CD4-positive, alpha-beta T cell treated with Interleukin-15 for 4 hours (primary cell): ENCODE measurements at places on chromosomes 1 and 21.

- DNase-seq: no peak
Measured at GRCh38 chr1:54339126-54339525, 67.1 kb downstream of the SSBP3 start.

DNA sequence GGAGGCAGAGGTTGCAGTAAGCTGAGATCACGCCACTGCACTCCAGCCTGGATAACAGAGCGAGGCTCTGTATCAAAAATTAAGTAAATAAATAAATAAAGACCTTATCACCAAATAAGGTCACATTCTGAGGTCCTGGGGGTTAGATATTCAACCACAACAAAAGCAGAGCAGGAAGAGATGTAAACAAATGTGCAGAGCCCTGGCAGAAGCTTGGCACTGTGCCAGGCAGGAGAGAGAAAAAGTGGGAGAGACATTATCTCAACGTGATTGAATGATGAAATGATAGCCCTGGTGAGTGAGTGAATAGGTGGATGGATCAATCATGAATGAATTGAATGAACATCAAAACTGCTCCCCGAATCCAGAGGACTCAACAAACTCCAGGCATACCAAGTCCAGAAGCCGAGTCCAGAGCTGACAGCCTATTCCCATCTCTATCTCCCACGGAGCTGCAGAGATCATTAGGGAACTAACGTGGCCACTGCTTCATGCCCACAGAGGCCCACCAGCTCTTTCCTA lies 150.7 kb downstream of the TOMM20 start:
- no peak for DNase-seq

DNA sequence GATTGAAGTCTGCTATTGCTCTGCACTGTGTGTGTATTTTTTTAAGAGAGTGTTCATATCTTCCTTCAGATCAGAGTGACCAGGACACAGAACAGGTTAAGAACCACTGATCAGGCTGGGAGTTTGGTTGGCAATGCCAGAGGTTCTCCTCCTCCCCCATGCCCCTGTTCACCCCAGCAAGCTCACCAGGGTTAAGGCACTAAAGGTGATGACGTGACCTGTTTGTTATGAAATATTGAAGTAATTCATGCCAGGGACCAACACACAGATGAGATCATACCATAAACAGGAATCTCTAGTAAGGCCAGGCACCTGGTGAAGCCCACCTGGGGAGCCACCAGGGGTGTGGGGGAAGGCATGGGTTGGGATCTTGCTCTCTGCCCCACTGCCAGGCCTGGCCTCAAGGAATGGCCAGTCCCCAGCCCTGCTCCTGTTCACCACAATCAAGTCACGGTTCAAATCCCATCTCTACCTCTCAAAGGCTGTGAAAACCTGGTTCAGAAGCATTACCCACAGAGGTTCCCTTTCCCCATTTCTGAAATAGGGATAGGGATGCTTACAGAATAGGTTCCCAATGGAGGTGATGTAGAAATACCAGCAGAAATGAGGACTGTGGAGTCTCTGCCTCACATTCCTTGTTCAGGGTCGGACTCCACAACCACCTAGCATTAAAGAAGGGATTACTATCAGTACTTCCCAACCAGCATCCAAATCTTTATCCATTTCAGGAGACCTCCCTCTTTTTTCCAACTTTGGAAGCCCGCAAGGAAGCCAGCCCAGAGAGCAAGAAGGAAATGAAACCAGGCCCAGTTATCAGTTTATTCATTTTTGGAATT lies 2.4 kb downstream of the ID3 start:
- DNase-seq: no peak

GRCh38 chr1:33738976-33739375 lies 124.9 kb upstream of the HMGB4 start:
- DNase-seq: no peak

- peak; percentile 69 for DNase-seq
Measured at GRCh38 chr1:28208818-28209441, 23.9 kb downstream of the DNAJC8 start.

GRCh38 chr1:118122234-118123004 lies 62.6 kb downstream of the SPAG17 start:
- DNase-seq: no peak

DNA sequence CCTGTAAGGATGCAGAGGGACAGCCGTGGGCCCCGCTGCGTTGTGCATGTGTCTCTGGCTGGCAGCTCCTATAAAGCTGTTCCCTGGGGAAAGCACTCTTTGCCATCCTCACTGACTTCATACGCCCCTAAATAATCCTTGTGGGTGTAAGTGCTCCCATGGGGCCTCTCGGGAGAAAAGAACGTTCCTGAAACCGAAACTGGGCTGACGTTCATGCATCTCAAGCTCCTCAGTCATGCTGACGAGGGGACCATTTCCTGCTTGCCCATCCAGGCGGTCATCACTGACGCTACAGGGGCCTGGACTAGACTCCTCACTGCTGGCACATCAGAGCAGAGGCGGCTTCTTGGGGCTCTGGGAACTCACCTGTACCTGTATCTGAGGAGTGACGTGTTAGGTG lies 73.1 kb upstream of the USP24 start:
- DNase-seq: no peak

- no peak for DNase-seq
Measured at GRCh38 chr1:81812712-81813111, 12.0 kb downstream of the ADGRL2 start.

DNA sequence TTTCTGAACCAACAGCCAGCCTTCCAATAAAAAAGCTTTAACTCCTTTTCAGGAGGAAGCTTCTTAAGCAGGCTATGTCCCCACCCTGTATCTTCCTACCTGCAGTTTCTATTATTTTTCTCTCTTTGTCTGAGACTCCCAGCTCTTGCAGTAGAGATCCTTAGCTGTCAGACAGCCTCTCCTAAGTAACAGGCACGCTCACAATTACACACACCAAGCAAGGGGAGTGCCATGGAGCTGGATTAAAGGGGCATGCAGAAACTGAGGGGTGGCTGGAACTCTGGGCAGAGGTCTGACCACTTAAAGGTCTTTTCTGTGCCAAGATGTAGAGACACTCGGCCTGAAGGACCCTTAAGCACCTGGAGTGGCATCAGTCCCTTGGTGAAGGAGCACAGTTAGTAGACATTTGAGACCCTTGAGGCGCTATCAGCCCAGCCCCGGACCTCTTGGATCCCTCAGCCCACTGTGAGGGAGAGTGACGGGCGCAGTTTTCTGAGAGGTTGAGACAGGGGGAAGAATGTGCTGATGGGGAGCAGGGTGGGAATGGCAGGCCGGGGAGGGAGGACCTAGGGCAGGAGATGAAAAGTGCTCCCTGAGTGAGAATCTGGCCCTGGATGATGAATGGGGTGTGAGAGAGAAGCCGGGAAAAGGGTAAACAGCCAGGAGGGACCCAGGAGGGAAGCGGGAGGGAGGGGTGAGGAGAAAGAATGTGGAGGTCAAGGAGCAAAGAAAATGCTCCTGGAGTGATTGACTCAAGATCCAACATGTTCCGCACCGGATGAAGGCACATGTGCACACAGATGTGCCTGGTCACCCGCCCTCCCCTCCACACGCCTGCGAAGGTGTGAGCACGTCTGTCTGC lies 13.3 kb downstream of the PLXNA2 start:
- DNase-seq: no peak

GRCh38 chr21:46187261-46187660 lies 3.0 kb upstream of the SPATC1L start:
- DNase-seq: no peak

DNA sequence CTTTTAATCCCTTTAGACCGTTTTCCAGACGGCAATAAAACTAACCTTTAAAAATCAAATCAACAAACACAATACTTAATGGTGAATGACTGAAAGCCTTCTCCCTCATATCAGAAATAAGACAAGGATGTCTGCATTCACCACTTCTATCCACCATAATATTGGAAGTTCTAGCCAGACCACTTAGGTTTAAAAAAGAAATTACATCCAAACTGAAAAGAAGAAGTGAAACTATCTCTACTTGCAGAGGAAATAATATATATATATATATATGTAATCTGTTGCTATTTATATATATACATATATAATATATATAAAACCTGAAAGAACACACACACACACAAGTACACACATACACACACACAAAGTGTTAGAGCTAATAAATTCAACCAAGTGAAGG lies 100.4 kb downstream of the BRINP3 start:
- no peak for DNase-seq

- no peak for DNase-seq
Measured at GRCh38 chr1:62836856-62837540, 53.1 kb downstream of the ATG4C start.

DNA sequence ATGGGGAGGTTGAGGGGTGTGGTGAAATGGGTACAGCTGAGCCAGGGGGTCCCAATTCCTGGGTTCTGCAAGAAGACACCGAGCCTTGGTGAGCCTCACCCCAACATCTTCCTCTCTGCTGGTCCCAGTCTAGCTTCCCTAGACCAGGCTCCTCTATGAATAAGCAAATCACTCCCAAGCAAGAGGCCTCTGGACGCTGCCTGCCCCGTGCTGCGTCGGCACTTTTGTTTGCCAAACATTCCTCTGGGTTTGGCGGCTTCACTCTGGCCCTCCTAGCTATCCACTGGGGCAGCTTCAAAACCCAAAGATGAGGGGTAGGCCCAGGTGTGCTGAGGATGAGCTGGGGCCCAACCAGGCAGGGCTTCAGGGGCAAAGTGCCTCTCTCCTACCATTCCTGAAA lies 137.1 kb upstream of the CD34 start:
- no peak for DNase-seq

DNA sequence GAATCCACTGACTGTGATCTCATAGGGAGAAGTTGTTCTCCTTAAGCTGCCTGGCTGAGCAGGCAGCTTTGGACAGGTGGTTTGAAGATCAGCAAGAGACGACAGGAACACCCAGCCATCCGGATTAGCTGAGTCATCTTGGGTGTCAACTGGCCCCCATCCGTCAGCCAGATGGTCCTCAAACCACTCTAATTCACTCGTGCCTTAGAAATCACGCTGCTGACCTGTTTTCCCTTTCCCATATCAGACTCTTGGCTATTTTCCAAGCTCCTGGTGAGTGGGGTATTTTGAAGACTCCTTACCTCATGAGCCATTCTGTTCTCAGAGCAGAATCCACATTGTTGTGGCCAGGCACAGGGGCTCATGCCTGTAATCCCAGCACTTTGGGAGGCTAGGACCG lies 149.1 kb upstream of the L1TD1 start:
- DNase-seq: no peak

GRCh38 chr21:43827015-43827611 lies 37.7 kb downstream of the RRP1 start:
- no peak for DNase-seq

- no peak for DNase-seq
Measured at GRCh38 chr1:152411134-152411533, 2.9 kb downstream of the CRNN start.

DNA sequence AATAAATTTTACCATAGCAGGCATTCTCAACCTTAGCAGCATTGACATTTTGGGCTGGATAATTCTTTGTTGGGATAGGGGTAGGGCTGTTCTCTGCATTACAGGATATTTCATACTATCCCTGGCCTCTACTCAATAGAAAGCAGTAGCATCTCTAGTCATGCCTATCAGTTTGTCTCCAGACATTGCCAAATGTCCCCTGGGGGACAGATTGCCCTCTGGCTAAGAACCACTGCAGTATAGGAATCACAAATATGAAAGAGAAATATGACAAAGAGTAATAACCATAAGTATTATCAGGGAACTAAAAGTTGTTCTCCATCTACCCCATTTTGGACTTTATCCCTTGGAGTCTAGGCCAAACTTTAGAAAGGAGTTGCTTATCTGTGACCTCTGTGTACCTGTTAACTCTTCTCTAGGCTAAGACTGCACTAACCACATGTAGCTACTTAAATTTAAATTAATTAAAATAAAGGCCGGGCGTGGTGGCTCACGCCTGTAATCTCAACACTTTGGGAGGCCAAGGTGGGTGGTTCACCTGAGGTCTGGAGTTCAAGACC lies 76.1 kb downstream of the AGO3 start:
- DNase-seq: no peak

GRCh38 chr1:1915911-1916840 lies 1.1 kb downstream of the CALML6 start:
- DNase-seq: no peak

DNA sequence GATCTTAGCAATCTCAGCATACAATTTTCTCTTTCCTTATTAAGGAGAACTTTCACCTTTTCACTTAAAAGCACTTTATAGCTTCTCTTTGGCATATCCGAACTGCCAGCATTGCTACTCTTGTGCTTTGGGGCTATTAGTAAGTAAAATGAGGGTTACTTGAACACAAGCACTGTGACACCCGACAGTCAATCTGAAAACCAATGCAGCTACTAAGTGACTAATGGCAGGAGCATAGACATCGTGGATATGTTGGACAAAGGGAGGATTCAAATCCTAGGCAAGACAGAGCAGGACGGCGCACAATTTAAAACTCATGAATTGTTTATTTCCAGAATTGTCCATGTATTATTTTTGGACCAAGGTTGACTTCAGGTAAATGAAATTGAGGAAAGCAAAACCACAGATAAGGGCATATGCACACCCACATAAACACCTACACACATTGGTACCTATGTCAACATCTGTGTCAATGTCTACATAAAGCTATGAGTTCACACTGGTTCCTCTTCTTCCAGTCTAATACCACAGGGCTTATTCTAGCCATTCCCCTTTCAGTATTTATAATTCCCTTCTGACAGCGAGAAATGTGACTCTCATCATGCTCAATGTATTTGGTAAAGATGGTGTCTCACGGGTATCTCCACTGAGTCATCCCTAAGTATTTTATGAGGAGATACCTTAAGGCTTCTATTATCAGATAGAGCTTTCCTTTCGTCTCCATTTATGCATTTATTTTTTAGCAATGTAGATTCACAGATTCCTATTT lies 75.3 kb upstream of the RALGPS2 start:
- DNase-seq: no peak

DNA sequence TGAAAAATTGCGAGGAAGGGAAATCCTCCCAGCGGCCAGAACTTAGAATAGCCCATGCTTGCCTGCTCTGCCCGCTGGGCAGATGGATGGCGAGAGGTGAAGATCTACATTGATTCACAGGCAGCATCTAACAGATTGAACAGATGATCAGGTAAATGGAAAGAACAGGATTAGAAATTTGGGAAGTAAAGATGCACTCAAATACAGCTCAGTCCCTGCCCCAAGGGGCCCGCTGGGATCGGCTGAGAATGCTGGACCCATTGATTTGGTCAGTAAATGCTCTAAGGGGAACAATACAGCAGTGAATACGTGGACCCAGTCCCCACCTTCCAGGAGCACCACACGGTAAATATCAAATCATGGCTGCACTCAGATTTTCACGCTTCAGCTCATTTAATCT lies 248.2 kb downstream of the MATN1 start:
- DNase-seq: no peak
